ENCODE measurements at places on chromosomes 4 and X.
A peak's percentile ranks its signal among the peaks of the same experiment; 100 is the strongest.

DNA sequence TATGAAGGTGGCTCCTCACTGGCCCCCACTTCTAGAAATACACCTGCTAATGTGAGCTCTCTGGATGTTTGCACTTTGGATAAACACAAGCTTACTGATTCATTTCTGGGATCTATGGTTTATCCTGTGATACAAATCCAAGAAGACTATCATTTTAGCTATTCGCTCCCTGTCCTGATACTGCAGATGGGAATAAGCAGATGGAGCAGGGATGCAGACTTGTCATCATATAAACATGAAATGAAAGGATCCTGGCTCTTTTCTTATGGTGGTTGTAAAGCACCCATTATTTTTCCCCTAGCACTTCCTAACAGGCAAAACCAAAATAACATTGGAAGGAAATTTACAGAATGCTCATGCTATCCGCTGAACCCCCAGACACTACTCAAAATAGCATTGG, 162.9 kb upstream of the NOCT start:
- DNase-seq, result no peak

- no peak for DNase-seq
Measured at GRCh38 chr4:48949086-48949485, 37.0 kb upstream of the CWH43 start.

DNA sequence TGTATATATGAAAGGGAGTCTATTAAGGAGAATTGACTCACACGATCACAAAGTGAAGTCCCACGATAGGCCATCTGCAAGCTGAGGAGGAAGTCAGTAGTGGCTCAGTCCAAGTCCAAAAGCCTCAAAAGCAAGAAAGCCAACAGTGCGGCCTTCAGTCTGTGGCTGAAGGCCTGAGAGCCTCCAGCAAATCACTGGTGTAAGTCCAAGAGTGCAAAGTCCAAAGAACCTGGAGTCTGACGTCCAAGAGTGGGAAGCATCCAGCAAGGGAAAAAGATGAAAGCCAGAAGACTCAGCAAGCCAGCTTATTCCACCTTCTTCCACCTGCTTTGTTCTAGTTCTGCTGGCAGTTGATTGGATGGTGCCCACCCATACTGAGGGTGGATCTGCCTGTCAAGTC, 104.1 kb downstream of the IL1RAPL2 start:
- no peak for DNase-seq

DNA sequence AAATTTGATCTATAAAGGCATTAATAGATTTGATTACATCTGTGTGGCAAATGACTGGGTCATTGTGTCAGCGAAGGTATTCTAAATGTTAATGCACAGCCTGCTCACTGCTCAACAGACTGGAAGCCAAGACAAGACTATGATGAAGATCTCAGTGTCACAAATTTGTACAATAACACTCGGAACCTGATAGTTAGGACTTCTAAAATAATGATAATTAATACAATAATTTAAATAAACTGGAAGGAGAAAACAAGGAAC, 217.4 kb downstream of the CENPC start:
- no peak for DNase-seq

GRCh38 chr4:13992041-13992440, 364.5 kb upstream of the BOD1L1 start:
- DNase-seq, result no peak

- DNase-seq, result no peak
Measured at GRCh38 chrX:51148848-51149247, 183.8 kb upstream of the NUDT10 start.

- no peak for DNase-seq
Measured at GRCh38 chr4:55184600-55185523, 59.5 kb upstream of the KDR start.

- DNase-seq, result no peak
Measured at GRCh38 chr4:101339332-101339731, 8.0 kb downstream of the PPP3CA start.

DNA sequence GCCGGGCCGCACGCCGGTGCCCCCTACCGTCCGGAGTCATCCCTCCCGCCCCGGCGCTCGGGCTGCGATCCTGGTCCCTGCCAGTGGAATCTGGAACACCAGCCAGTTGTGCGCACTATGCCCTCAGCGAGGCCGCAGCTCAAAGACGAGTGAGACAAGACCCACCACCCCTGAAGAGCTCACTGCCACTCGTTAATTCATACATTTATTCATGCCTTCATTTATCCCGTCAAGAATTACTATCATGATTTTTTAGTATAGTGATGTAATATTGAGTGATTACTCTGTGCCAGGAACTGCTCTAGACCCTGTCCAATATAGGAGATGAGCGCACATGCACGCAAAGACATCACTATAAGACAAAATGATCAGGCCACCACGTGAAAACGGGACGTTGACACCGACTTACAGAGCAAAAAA, 247 bp upstream of the PPA2 start:
- peak; percentile 72 for DNase-seq

DNA sequence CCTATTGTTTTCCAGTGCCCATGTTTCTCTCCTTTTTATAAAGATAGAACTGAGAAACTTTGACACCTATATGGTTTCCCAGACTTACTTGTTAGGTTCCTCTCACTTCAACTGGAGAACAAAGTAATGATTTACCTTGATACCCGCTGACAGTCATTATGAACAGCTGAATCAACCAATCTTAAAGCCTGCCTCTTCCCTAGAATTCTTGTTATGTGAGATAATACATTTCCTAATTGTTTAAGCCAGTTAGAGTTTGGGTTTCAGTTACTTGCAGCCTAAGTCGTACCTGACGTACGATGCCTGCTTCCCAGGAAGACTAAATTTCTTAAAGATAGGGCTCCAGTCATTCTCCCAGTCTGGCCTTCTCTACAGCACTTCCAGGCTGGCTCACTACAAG, 97.3 kb downstream of the SHROOM4 start:
- DNase-seq, result no peak

DNA sequence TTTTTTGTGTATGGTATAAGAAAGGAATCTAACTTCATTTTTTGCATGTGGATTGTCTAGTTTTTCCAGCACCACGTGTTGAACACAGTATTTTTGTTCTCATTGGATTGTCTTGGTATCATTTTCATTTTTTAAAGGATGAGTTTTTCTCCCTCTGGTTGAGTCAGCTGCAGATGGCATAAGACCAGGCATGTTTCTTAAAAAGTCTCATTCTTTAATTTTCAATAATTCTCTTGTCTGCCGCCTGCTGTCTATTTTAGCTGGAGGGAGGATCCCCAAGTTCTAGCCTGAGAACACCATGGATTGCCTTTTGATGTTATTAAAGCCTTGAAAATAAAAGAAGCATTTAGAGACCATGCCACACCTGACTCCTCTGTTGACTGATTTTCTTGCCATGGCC, 263.8 kb downstream of the ARHGAP24 start:
- no peak for DNase-seq

GRCh38 chr4:47553329-47554125, 68.5 kb downstream of the ATP10D start:
- DNase-seq, result no peak

DNA sequence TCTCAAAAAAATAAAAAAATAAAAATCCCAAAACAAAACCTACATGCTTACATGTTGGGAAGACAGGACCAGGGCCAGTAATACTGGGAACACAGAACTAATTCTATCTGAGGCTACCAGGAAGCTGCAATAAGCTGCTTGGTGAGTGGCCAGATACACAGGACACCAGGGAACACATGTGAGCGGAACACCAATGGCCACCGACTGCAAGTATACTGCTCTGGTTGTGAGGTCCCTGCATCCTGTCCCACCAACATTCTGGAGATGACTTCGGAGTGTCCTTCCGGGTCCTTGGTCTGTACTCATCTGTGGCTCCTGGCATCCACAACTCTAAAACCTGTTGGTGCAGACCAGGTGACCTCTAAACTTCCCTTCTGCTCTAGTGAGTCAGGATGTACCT, 2.7 kb downstream of the TNIP2 start:
- no peak for DNase-seq

DNA sequence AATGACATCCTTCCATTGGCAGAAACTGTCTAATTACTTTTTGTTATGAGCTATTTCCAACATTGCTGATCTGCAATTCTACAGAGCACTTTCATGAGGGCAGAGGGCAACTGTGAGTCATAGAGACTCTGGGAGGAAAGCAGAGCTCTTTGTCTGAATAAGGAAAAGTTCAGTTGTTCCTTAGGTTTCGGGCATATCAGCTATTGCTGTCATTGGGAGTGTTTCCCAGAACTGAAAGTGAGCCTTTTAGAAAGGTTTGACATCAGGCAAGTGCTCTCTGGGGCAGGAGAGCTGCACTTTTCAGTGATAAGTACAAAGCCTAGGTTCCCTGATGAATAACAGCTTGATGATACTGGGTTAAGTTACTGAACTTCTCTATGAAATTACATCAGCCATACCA, 119.2 kb upstream of the EDNRA start:
- DNase-seq, result peak; percentile 60

GRCh38 chrX:23048806-23049573, 49.2 kb downstream of the DDX53 start:
- no peak for DNase-seq

DNA sequence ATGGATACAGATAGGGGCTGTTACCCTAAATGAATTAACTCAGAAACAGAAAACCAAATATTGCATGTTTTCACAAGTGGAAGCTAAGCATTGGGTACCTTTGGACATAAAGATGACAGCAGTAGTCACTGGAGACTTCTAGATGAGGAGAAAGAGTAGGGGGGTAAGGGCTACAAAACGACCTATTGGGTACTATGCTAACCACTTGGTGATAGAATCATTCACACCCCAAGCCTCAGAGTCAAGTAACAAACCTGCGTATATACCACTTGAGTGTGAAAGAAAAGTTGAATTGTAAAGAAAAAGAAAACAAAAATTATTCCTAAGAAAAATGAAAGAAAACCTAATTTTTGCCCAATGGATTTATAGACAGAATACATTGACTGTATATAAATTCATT, 7.7 kb upstream of the ARAP2 start:
- no peak for DNase-seq

DNA sequence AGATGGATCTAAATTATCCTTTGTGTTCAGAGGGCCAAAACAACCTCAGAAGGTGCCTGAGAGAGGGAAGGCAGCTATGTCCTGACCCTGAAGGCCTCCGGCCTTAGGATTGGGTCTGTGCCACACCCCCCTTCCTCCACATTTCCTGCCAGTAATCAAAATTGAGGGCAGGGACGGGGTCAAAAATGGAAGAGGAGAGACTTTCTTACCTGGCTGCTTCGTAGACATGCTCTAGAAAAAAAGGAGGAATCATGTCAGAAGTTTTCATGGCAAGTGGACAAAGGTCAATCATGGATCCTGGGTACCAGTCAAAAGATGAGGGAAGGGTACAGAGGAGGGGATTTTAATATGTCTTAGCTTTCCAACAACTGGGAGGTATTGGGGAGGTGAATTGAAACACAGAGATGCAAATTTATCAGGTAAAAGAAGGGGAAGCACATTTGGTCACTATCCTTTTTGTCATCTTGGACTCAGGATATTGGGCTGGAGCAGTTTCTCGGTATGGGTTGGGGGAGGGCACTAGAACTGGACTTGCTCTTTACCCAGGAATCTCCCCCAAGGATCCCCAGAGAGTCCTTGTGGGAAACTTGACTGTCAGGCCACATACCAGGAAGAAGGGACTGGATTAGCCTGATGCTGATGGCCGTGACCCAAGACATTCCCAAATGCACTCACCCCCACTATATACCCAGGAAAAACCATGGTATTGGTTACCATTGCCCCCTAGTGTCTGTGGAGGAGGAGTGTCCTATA, 17.1 kb downstream of the VSIG4 start:
- DNase-seq, result no peak

DNA sequence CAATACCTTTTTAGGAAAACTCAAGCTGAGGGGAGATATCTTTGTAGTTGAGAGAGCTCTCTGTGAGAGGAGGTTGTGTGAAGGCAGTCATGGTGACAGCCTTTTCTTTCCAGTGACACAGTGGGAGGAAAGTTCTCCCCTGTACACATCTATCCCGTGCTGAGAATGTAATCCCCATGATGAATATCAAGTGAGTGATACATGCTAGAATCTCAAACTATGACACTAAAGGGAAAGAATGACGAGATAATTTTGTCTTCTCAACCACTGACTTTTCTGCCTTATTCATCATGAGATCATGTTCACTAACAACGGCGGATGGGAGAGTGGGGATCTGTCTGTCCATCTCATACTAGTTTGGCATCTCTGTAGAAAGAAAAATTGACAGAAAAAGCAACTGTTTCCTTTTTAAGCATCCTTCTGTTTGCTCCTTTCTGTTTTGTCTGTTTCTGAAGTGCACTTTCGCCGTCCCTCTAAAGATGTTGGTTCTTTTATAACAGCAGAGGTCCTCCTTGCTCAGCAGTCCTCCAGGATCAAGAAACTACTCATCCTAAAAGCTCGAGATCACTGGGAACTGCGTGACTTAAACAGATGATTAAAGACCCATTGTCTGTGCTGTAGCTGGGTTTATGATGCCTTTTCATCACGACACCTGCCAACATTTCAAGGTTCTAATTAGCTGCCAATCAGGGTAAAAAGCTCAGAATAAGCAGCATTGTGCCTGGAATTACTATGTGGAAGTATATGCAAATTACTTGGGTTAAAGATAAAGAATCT, 137.6 kb downstream of the DCK start:
- DNase-seq, result peak; percentile 20

GRCh38 chr4:8276358-8277240, 7.0 kb downstream of the HTRA3 start:
- no peak for DNase-seq

DNA sequence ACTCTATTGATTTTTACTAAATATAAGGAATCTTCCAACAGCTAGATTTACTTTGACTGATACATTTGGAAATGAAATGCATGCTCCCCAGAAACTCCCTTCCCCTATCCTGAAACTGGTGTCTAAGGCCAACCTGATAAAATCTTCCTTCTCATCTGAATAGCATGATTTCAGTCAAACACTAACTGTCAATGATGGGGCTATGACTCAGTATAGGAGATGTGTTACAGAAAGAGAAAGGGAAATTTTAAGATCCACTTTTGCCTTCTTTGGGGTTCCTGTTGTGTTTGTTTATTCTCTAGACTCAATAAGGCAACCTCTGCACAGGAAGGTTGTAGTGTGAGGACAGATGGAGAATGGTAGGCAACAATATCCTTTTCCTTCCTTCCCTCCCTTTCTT, 160.7 kb downstream of the MOSPD2 start:
- no peak for DNase-seq

GRCh38 chrX:44392767-44393166, 49.3 kb upstream of the EFHC2 start:
- no peak for DNase-seq

DNA sequence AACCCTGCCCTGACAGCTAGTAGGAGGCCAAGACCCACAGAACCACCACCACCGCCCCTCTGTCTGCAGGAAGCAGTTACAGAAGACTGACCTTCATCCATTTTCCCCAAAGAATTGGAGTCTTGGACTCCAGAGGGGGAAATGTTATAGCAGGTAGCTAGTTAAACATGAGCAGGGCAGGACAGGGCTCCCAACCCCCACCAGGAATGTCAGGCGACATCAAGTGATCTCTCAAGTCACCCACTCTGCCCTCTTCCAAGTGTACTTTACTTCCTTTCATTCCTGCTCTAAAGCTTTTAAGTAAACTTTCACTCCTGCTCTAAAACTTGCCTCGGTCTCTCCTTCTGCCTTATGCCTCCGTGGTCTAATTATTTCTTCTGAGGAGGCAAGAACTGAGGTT, 17.1 kb upstream of the AADAT start:
- DNase-seq, result no peak

- DNase-seq, result no peak
Measured at GRCh38 chr4:105950701-105951100, 55.4 kb downstream of the NPNT start.

- DNase-seq, result no peak
Measured at GRCh38 chrX:149312097-149312496, 193.0 kb downstream of the IDS start.

GRCh38 chrX:150623583-150623982, 55.2 kb downstream of the MTM1 start:
- DNase-seq, result no peak

GRCh38 chr4:84499624-84499982, 511 bp upstream of the NKX6-1 start:
- DNase-seq, result no peak
